ENCODE measurements at places on chromosomes 6 and 20.

DNA sequence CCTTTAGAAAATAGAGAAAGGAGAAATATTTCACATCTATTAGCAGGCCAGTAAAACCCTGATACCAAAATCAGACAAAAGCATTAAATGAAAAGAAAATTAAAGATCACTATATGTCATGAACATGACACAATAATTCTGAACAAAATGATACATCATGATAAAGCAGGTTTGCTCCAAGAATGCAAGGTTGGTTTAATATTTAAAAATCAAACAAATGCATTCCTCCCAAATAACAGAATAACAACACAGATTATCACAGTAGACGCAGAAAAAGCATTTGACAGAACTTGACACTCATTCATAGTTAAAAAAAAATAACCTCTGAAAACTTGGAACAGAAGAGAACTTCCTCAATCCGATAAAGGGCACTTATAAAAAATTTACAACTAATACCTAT lies 22.9 kb upstream of the ARMC2 start:
- DNase-seq: no peak

DNA sequence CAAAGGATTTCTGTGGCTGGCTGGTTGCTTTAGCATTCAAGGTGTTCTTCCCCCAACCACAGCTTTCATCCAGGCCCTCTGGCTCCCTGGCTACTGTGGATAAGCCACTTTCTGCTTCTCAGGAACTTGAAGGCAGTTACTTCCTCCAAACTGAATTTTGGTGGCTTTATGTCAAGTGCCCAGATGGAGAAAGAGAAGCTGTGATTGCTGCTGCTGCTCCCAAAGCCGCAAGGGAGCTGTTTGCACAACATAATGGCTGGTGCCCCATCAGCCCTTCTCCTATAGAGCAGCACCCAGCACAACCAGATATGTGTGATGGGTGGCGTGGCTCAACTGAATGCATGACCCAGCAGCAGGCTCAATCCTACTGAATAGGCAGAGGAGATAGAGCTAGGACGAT lies 465.2 kb downstream of the MAFB start:
- DNase-seq: no peak

DNA sequence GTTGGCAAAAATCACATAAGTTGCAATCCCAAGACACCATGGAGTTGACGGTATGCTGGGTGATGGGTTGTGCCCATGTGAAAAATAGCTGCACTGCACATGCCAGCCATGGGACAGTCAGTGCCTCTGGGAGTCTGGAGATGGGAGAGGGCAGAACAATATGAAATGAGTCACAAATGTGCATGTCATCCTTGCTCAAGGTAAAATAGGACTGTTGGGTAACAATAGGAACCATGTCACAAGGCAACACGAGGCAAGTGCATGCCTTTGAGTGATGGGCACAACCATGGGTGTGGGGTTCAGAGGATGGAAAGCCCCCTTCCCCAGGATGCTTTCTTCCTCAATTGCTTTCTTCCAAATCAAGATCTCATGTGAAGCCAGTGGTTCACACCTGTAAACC lies 70.5 kb upstream of the PIM1 start:
- DNase-seq: no peak

DNA sequence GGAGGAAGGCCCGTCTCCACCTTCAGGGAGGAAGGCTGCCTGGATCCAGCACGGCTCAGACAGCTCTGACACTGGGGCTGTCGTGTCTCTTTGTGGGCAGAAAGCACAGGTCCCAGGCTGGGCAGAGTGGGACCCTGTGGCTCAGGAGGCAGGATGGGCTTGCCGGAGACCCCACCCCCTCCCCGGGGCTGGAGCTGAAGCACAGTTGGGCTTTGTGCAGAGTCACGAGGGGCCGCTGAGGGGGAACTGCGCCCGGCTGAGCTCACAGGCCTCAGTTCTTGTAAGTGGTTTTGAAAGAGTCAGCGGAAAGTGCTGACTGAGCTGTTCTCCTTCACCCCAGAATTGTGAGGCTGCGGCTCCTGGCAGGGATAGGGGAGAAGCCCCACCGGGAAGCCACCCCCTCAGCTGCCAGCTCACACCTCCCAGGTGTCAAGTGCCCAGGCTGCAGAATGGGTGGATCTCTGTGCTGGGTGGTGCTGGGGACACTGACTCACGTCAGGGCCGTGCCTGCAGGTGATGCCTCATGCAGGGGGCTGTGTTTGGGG lies 145.5 kb upstream of the RNF24 start:
- no peak for DNase-seq

DNA sequence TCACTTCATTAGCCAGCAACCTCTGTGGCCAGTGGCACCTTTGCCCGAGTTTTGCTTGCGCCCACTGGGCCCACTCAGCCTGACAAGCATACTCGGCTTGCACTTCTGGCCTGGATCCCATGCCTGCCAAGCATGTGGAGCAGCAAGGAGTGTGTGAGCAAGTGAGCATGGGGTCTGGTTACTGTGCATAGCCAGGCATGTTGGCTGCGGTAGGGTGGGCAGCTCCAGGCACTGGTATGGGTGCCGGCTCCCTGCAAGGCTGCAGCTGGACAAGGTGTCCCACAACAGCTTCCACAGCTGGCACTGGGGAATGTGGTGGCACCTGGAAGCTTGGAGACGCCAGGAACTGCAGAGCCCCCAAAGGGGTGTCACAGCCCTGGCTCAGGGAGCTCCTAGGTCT lies 510.0 kb downstream of the ADGRB3 start:
- no peak for DNase-seq

- no peak for DNase-seq
These were observed 437.5 kb downstream of the TFAP2A start for GRCh38 chr6:9977411-9977810.

- no peak for DNase-seq
These were observed 217.6 kb upstream of the HDDC2 start for GRCh38 chr6:125519367-125519766.

DNA sequence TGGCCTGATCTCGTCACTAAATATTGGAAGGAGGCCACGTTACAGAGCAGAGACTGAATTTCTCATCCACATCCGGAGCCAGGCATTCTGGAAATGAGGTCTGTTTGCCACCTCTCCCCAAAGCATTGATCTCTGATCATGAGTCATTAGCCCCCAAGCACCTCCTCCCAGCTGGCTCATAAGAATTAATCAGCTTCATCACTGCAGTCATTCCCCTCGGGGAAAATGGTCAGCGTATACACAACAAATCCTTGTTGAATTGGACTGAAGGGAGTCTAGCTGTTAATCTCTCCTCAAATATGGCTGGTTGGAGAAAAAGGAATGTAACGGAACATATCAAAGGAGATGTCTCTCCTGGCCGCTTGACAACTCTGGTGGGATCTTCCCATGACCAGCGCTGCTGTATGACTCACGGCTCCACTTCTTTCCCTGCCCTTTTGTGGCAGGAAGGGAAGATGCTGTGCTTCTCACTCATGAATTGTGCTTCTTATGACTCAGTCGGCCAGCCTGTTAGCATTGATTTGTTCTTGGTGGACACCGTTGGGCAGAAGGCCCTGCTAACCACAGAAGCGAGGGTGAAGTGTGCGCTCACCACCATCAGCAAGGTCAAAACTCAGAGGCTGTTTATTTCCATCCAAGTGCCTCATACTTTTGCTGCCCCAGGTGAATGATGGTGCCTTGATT lies 76.7 kb downstream of the RNF182 start:
- DNase-seq: no peak

DNA sequence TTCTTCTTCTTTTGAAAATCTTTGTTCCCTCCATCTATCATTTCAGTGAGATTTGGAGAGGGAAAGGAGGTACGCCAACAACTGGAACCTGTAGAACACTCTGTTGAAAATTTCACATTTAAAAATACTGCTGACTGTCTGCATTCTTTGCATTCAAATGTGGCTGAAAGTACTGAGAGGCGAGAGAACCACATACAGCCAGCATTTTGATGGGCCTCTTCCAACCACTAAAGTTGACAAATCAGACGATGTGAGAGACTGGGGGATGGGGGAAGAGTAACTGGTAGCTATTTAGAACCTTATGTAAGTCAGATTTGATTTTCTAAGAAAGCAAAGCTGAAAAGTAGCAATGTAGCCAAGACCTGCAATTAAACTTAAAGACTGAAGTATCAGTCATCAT lies 77.5 kb downstream of the FKBP5 start:
- no peak for DNase-seq

All from esophagus squamous epithelium (tissue), 5 donors.